ENCODE measurements at places on chromosomes 5 and 9.

DNA sequence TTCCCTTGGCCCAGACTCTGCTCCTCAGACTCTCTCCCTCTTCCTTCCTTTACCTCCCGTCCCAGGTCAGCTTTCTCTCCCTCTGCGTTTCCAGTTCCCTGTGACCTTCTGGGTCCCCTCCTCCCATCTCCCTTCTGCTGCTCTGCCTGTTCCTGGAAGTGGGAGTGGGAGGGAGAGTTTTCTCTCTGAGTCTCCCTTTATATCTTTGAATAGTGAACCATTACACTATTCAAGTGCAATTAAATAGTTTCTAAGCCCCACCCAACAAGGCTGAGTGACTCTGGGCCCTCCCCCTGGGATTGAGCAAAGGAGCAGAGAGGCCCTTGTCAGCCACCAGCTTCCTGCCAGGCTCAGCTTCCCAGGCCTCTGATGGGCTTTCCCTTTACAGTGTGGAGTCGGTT is 34.8 kb downstream of the THBS4 start:
- DNase-seq = no peak

- DNase-seq = no peak
Measured at GRCh38 chr5:167533814-167534795, 757.3 kb upstream of the WWC1 start.

- DNase-seq = peak; percentile 18
Measured at GRCh38 chr5:40260361-40260760, 419.4 kb upstream of the PTGER4 start.

DNA sequence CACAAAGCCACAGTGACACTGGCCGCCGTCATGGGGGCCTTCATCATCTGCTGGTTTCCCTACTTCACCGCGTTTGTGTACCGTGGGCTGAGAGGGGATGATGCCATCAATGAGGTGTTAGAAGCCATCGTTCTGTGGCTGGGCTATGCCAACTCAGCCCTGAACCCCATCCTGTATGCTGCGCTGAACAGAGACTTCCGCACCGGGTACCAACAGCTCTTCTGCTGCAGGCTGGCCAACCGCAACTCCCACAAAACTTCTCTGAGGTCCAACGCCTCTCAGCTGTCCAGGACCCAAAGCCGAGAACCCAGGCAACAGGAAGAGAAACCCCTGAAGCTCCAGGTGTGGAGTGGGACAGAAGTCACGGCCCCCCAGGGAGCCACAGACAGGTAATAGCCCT is 26.1 kb downstream of the HRH2 start:
- no peak for DNase-seq

DNA sequence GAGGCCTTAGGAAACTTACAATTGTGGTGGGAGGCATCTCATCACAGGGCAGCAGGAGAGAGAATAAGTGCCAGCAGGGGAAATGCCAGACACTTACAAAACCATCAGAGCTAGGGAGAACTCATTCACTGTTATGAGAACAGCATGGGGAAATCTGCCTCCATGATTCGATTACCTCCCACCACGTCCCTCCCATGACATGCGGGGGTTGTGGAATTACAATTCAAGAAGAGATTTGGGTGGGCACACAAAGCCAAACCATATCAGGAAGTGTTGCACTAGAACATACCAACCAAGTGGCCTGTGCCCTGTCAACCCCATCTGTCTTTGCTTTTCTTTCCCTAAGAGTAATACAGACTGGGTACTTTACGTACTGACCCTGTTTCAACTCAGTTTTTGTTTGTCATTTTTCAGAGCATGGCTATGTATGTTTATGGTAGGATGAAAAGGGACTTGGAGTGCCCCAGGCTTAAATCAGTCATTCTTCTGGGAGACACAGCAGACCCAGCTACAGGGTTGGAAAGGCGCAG is 58.3 kb upstream of the TGFBR1 start:
- DNase-seq = no peak

- no peak for DNase-seq
Measured at GRCh38 chr5:1133510-1134201, 21.8 kb upstream of the SLC12A7 start.

DNA sequence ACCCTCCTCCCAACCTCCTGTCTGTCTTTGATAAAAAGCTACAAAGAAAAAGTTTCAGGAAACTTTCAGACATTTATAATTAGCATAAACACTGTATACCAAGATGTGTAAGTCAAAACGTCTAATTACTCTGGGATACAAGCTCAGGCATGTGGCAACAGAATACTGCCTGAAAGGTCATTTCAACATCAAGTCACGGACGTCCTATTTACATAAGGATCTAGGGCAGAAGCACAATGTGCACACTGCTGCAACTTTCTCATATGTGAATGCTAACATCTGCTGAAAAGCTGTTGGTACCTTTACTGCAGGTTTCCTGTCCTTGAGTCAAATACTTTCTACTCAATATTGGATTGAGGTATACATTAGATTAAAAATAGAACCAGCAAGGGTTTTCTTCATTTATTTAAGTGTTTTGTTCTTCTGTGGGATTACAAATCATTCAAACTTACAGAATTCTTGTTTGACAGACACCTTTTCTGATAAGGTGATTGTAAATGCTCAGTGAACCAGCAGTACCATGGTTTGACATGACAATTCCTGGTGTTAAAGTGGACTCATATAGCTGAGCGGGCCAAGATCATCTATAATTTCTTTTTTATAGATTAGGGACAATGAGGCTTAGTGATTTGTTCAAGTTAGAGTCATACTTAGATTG is 36.8 kb downstream of the ELL2 start:
- DNase-seq = no peak

- DNase-seq = no peak
Measured at GRCh38 chr5:74327339-74327685, 313.2 kb downstream of the ENC1 start.

DNA sequence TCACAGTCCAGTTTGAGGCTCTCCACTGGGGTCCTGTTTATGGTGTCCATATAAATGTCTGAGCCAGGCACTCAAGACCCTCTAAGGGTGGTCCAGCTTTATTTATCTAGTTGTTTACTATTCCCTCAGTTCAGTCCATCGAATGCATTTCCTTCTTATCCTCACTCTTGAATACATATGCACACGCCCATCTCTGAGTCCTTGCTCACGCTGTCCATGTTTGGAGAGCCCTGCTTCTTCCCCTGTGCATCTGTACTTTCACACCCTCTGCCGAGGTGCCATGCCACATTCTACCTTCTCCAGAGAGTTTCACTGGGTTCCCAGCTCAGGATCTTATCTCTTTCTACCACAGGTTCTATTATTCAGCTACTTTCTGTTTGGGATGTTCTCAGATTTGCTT is 30.2 kb upstream of the SEMA6A start:
- no peak for DNase-seq

DNA sequence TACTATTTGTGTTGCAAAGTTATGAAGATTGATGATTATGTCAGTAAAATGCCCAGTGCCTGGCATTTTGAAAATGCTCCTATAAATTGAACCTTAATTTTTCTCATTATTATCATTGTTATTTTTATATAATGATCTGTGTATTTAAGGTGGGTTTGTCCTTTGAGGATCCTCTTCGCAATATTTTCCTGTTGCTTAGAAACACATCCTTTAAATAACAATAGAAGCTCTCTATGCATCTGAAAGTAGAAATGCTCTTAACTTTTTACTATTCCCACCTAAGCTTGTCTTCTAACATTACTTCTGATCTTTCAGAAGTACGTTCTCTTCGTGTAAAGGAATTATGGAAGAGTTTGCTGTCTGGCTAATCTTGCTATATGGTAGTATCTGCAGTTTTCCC is 214.7 kb upstream of the TLX3 start:
- no peak for DNase-seq

GRCh38 chr9:19464764-19465585 is 56.2 kb downstream of the ACER2 start:
- peak; percentile 49 for DNase-seq

DNA sequence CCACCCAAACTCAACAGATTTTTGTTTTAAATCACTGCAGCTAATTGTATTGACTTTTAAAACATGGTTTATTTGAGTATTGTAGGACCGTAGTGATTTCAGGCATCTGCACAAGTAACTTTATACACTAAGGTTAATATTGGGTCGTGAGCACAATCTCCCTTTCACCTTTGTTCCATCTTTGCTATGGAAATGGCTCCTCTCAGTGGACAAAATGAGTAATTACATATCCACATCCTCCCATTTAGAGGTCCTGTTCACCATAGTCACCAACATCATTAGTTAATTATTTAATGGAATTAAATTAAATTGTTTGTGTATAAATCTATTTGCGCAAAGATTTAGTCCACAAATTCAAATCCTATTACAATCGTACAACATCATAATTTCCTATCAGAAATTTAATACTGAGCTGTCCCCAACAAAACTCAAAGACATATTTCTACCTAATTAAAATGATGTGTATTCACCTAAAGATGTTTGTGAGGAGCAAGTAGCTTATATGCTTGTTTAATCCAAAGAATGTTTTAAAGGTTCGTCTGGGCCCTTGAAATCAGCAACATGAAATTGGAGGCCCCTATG is 173.0 kb upstream of the DAPK1 start:
- peak; percentile 50 for DNase-seq

GRCh38 chr5:74093561-74093960 is 467.6 kb downstream of the ARHGEF28 start:
- no peak for DNase-seq

DNA sequence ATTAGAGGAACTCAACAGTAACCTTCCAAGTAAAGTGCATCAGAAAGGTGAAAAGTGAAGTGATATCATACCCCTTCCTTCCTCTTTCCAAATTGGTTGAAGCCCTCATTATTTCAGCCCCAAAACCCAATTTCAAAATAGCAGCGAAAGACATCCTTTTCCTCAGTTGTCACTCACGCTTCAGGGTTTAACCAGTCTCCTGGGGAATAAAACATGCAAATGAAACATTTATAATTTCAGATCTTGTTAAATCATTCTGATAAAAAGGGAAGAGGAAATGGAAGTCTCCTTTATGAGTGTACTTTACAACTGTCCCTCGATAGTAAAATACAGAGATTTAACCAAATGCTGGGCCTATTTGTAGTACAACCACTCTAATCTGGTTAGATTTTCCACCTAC is 22.5 kb downstream of the TRPM6 start:
- DNase-seq = no peak

GRCh38 chr9:127403507-127404192 is 6.7 kb downstream of the SLC2A8 start:
- no peak for DNase-seq

DNA sequence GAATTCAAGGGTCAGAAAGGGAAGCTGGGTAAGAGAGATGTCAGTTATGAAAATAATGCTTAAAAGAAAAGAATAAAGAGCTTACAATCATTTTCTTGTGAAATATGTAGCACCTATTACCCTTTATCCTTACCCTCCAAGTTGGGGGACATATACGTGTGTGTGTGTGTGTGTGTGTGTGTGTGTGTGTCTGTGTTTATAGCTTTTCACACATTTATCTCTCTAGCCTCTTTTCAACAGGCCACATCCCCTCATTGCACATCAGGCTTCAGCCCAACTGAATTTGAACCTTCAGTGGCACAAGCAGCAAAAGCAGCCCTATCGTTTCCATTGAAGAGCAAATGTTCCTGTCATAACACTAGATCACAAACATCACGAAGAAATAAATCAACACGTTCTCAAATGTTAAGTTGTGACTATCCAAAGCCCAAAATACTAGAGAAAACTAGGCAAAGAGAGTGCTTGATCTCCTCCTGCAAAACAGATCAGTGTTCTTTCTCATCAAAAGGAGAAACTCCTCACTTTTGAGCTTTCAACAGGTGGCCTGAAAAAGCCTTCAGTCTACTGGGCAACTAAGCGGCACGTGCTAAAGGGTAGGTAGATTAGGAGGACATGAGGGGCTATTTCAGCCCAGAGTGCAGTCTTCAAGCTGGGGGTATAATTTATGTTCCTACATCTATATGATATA is 416.4 kb downstream of the EFNA5 start:
- DNase-seq = no peak

GRCh38 chr9:129436751-129437625 is 183.9 kb downstream of the C9orf50 start:
- no peak for DNase-seq

- DNase-seq = peak; percentile 33
Measured at GRCh38 chr5:130992095-130992494, 173.0 kb downstream of the HINT1 start.

DNA sequence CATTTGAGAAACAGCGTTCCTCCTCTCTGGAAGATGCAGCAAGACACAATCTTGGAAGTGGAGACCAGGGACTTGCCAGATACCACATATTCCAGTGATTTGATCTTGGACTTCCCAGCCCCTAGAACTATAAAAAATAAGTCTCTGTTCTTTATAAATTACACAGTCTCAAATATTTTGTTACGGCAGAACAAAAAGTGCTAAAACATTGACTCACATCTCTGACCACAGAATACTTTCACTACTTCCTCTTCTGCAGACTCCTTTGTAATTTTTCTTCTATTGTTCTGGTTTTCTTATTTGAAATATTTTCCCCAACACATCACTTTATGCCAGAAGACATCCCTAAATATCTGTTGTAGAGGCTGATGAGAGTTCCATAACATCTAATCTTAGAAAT is 706.1 kb upstream of the CDH18 start:
- no peak for DNase-seq

DNA sequence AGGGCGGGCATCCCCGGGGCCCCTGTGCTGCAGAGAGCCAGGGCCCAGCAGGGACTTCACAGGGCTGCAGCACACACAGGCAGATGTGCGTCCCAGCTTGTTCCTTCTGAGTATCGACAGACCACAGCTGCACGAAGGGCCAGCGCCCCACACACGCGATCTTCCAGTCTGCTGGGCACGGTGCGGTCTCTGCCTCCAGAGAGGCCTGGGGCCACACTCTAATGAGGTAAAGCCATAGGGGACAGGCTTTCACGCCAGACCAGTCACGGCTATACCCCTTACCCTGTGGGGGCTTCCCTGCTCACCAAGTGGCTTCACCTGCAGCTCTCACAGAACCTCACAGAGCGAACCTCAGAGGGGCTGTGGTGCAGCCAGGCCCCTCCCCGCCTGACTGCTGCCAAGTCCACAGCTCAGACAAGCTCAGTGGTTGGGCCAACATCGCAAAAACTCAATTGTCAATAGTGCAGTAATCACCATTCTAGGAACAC is 82.2 kb downstream of the SHB start:
- no peak for DNase-seq

GRCh38 chr9:80867731-80868130 is 821.6 kb downstream of the TLE1 start:
- DNase-seq = peak; percentile 41

Measured in stromal cell of bone marrow (primary cell).